ENCODE measurements at places on chromosomes 5 and 9.

- no peak for DNase-seq
Observed at GRCh38 chr9:33446240-33446945, 1.0 kb downstream of the AQP3 start.

- DNase-seq = no peak
Observed at GRCh38 chr9:131623655-131624330, 78.5 kb downstream of the PRRT1B start.

DNA sequence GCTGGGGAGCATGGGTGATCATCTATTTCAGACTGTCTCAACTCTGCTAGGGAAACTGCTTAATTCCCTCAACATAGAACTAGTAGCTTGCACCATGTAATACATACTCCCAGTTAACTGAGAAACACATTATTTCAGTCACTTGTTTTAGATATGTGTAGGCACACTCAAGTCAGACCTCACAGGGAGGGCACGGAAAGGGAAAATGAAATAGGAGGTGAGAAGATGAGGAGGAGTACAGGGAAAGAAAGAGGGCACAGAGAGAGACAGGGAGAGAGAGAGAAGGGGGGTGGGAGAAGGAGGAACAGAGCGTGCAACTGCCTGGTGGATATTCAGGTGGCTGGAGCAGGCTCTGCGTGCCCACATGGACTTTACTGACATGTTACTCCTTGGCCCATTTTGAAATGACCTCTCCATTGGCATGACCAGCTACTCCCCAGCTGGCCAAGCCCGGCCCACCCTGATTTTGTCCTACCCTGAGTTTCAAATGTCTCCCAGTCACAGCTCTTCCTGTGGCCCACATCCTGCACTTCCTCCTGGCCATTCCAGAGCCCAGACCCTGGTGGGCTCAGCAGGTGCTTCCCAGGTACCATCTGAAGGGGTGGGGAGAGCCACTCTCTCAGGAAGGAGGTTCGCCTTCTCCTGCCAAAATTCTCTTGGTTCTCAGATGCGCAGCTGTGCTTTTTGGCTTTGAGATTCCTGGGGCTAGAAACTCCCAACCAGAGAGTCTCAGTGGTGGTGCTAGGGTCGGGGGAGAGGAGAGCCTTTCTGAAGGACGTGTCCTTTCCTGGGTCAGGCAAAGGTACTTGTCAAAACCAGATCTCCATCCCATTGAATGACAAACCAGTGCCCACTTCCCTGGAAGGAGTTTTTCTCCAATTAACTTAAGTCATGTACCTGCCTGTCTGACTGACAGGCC lies 229.4 kb downstream of the FSTL4 start:
- no peak for DNase-seq

DNA sequence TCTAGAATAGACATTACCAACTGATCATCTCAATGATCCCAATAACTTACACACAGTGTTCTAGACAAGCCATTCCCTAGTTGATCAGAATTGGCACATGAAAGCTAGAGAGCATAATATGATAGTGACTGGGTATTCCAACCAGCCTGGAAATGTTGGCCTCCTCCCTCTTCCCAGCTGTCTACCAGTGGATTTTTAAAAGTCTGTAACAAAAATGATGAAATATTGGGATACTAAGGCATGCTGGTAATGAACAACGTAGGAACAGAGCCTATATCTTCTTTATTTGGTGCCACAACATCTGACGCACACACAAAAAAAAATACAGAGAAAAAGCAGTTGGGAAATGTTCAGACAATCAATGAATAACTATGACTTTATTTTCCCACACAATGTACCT lies 34.8 kb downstream of the TRIM32 start:
- no peak for DNase-seq

DNA sequence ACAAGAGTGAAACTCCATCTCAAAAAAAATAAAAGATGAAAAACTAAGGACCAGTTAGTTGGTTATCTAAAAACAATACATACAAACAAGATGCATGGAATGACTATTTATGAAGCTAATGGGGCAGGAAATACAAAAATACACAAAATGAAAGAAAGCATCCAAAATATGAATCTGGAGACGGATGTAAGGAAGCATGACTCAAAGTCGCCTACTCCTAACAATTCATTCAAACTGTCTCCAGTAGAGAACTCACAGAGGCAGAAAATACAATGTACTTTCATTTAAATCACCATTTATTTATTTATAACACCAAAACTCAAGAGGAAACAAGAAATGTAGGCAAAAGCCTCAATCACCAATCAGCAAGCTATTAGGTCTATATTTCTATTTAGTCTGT lies 68.4 kb downstream of the SCAI start:
- DNase-seq = no peak

All from activated T-cell treated with anti-CD3 and anti-CD28 coated beads for 4 hours (primary cell).